ENCODE measurements at places on chromosomes 6 and 20.
A peak's percentile ranks its signal among the peaks of the same experiment; 100 is the strongest.

DNA sequence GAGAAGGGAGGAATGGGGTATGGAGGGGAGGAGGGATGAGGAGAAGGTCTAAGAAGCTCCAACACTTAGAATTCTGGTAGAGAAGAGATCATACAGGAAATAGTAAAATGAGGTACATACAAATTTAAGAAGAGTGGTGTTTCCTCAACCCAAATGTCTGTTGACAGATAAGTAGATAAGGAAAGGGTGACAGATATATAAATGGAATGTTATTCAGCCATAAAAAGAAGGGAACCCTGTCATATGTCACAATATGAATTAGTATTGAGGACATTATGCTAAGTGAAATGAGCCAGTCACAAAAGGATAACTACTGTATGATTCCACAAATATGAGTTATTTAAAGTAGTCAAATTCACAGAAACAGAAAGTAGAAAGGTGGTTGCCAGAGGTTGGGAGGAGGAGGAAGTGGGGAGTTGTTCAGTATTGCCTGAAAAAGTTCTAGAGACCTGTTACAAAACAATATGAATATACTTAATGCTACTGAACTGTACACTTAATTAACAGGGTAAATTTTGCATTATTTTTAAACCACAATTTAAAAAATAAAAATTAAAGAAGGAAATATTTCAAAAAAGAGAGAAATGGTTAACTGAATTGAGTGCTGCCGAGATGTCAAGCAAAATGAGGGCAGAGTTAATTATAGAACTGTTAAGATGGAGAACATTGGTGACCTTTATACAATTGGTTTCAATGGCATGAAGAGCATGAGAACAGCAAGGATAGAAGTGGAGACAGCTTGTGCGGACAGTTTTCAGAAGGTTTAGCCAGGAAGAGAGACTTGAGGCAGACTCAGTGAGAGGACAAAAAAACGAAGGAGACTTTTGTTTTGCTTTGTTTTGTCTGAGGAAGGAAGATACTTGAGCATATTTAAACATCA is 47.6 kb upstream of the ADGRF4 start:
- no peak for DNase-seq

DNA sequence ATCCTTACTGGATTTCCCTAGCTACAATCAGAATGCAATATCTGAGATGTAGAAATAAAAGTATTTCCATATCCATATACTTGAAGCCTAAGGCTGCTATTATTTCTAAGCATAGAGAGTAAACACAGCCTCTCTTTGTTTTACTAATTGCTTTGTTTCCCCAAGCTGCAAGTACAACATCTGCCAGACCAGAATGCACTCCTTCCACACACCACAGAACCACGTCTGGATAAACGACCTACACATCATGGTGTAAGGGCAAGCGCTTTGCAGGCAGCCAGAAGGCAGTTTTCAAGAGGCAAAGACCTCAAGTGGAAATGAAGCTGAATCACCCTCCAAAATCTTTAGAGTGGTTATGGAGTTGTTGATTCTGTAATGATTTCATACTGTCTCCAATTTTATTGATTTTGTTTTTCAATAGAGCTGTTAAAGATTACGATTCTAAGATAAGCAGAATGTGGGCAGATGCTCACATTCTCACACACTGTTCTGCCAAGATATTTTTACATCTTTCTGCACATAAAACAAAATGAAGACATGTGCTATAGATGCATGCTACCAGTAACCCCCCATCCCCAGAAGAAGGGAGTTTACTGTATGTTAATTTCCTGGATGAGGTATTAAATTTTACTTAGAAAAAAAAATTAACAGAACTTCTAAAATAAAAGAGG is 88.8 kb downstream of the THEMIS start:
- no peak for DNase-seq

GRCh38 chr20:59812286-59813125 is 120.9 kb downstream of the SYCP2 start:
- no peak for DNase-seq

DNA sequence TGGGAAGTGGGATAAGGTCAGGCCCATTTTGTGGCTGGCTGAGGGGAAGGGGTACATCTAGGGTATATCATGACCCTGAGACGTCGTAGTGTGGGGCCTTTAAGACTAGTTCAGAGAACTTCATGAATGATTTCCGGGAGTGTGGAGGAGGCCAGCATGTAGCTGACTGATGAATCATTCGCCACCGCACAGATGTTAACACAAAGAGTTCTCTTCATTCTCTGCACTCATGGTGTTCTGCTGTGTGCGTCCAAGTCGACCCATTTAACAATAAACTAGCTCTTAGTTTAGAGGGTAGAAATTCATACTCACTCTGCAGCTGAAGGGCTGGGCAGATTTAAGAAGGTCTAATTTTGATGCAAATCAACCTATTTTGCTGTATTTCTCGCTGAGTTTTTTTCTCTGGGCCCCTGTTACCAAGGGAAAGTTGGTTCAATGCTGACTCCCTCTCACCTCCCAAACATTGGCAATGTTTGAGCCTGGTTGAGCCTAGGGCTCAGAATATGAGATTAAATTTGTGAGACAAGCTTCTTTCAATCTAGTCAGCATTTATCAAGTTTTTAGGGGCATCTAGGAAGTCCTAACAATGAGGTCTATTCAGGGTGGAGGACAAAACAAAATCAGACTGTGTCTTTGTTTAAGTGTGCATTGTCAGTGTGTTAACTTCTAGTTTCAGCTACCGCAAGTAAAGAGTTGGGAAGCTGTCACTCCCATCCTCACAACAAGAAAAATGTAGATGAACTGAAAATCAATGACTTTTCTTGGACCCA is 106.8 kb upstream of the CBLN4 start:
- no peak for DNase-seq

GRCh38 chr6:142408409-142408808 is 106.6 kb downstream of the ADGRG6 start:
- DNase-seq = no peak

GRCh38 chr20:46375771-46376170 is 30.6 kb downstream of the ELMO2 start:
- no peak for DNase-seq

- DNase-seq = peak; percentile 39
Observed at GRCh38 chr6:144006736-144007477, 1.2 kb downstream of the PLAGL1 start.

DNA sequence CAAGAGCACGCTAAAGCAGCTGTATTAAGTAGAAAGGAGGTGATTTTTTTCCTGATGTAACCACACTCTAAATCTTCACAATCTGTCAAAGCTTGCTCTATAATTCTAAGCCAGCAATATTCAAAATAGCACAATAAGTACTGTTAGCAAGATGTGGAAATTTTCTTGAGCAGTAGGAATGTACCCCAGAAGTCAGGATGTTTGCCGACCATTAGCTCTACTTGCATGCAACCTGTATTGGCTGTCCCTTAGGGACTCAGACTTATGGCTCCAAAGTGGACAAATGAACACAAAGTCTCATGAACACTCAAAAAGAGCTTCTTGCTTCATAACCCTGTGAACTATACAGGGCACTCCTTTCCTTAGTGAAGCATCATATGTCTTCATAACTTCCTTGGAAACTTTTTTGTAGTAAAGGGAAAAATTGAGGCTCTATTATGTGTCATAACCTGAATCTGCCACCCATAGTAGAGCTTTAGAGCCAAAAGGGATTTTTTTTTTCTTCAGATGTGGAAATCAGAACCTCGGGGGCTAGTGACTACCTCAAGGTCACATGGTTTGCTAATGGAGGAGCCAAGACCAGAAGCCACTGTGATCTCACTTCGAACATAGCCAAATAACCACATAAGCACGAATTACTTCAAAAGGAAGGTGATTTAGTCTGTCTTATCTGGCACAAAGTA is 54.5 kb downstream of the ADGRG6 start:
- no peak for DNase-seq
